HTR-8/SVneo (cell line): ENCODE measurements at places on chromosomes 6 and 20.

- DNase-seq, result peak; percentile 64
These were observed 165.3 kb downstream of the ZMYND8 start for GRCh38 chr20:47191074-47191673.

- no peak for DNase-seq
These were observed 18.9 kb upstream of the CCM2L start for GRCh38 chr20:31991339-31991705.

DNA sequence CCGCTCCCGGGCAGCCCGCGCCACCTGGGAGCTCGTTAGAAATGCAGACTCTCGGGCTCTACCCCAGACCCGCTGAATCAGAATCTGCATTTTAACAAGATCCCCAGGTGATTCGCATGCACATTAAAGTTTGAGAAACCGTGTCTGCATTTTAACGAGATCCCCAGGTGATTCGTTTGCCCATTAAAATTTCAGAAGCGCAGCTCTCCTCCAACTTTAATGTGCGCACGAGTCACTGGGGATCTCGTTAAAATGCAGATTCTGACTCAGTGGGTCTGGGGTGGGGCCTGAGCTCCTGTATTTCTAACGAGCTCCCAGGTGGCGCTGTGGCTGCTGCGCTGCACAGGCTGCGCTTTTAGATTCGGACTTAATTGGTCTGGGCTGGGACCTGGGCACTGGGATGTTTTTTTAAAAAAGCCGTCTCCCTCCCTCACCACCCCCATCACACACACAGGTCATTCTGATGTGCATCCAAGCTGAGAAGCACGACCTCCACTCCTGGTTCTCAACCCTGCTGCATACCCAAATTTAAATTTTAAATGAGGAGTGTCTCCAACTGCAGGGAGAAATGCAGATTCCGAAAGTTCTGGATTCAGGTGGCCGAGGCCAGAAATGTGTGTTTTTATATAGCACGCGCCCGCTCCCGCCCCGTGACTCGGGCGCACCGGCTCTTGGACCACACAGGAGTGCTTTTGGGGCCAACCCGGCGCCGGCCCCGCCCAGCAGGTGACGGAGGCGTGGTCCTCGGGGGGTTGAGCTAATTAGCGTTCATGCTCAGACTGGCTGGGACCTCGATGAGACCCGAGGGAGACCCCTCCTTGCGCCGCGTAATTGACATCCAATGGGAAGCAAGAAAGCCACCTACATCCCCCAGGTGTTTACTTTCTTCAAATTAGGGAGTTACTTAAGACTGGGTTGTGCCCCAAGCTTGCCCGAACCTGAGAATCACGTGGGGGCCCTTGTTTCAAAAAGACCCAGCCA lies 85.8 kb downstream of the ZFP64 start:
- no peak for DNase-seq

GRCh38 chr20:64091770-64092169 lies 7.6 kb upstream of the LKAAEAR1 start:
- no peak for DNase-seq

DNA sequence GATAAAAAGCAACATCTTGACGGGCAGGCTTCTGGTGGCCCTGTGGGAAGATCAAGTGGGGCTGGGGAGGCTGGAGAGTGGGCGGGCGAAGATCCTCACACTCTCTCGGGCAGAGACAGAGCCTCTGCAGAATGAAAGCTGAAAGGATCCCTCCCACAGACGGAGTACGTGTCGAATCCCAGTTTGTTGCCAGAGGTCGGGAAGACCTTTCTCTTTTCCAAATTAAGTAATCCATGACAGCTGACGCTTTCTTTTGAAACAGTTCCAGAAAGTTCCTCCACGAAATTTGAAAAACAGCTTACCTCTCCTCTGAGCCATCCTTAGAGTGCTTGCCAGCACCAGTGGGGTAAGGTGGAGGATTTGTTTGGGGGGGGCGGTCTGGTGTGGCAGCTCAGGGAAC lies 155.6 kb upstream of the SMLR1 start:
- no peak for DNase-seq
